ENCODE measurements at places on chromosomes 4 and X.

DNA sequence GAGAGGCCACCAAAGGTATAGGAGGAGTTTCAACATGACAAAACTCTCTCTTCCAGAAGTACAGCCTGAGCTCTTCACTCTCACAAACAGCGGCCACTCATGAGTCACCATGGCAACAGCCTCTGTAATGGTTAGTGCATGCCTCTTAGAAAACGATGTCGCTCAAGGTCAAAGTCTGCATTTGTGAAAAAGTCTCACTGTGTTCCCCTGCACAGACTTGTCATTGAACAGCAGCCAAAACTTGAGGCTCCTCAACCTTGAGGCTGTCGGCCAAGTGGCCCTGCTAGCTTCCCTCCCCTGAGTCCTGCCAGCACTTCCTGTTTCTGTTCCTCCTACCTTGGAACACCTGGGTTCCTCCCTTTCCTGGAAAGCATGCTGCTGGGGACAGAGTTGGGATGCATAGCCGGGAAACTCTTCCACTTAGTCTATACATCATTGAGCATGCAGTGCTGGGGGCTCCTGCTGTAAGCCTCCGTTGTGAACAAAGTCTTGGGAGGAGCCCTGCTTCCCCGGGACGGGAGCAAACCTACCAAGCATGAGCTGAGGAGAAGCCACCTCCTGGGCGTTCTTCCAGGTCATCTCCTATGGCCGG is 66.6 kb downstream of the ING2 start:
- no peak for DNase-seq

- DNase-seq: no peak
Measured at GRCh38 chrX:66030505-66031317, 9.2 kb downstream of the VSIG4 start.

DNA sequence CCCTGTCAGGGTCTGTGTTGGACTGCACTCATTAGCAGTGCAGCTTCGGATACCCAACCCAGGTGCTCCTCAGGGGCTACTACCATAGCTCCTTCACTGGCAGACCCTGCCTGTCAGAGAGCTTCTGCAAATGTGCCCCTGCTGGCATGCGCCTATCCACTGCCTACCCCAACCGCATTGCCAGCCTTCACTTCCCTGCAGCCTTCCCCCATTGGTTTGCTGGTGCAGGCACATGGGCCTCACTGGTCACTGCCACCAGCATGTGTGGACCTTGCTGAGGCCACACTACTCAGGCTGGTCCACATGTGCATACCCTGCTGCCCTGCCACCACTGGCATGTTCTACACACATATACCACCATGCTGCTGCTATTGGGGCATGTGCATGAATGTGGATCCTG is 72.5 kb upstream of the MAGEH1 start:
- no peak for DNase-seq

- DNase-seq: peak; percentile 74
Measured at GRCh38 chr4:27055221-27055760, 194.7 kb downstream of the STIM2 start.

GRCh38 chrX:23403849-23404248 is 69.2 kb downstream of the PTCHD1 start:
- no peak for DNase-seq

- no peak for DNase-seq
Measured at GRCh38 chr4:149911354-149911753, 95.7 kb upstream of the IQCM start.

DNA sequence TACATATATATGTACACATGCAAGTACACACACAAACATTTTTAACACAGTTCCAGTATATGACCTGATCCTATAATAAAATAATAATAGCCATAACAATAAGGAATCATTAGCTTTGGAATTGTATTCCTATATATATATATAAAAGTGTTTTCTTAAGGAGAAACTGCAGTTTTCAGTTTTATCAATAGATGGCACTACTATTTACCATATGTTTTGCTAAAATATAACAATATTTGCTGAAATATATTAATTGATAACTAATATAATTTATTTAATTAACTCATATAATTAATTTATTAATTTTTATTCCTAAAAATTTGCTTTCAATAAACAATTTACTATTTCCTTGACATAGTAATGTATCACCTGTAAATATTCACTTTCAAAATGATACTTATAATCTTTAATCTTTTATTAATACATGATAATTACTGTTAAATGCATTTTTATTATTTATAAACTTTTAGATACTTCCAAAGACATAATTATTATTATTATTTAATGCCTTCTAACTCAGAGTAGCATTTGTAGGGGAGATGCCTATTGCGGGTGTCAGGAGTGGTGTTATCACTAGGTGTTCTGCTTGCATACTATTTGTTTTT is 599.5 kb downstream of the FSTL5 start:
- DNase-seq: no peak

GRCh38 chr4:149110481-149110880 is 668.3 kb upstream of the NR3C2 start:
- DNase-seq: no peak

GRCh38 chr4:100982345-100982744 is 365.0 kb downstream of the PPP3CA start:
- DNase-seq: no peak

- no peak for DNase-seq
Measured at GRCh38 chrX:106436691-106437090, 175.1 kb upstream of the RADX start.

GRCh38 chr4:61511716-61512488 is 311.8 kb downstream of the ADGRL3 start:
- no peak for DNase-seq

DNA sequence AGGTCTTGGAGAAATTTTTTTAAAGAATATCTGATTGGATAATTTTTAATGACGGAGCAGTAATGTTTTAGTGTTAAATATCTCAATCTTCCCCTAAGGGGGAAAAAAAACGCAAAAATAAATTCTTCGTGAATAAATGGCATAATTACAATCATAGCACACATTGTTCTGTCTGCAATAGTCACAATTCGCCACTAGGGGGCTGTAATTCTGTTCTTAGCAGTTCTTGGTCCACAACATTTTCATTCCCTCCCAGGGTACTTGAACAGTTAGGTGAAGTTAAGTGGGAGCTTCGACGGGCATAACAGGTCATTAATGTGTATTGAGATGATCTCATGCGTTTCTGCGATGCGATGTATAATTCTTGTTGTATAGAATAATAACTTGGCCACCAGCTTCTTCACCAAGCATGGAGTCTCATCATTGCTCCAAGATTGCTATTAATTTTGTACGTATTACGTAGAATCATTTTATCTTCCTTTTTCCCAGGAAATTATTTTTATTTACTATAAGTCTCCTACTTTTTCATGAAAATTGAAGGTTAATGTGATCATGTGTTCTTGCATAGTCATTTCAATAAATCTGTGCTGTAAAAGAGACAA is 27.2 kb downstream of the HTR2C start:
- DNase-seq: no peak

DNA sequence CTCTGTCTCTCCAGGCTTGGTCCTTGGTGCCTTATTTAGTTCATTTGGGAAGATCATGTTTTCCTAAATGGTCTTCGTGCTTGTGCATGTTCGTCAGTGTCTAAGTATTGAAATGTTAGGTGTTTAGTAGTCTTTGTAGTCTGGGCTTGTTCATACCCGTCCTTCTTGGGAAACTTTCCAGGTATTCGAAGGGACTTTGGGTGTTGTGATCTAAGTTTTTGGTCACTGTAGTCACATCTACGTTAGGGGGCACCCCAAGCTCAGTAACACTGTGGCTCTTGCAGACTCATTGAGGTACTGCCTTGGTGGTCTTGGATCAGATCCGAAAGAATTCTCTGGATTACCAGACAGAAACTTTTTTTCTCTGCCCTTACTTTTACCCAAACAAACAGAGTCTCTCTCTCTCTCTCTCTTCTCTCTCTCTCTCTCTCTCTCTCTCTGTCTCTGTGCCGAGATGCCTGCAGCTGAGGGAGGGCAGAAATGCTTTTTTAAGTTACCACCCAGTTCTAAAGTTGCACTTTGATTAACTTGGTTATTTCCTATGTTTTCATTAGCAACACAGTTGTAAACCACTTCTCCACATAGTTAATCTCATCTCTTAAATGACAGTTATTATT is 67.6 kb upstream of the SLC7A3 start:
- DNase-seq: no peak

DNA sequence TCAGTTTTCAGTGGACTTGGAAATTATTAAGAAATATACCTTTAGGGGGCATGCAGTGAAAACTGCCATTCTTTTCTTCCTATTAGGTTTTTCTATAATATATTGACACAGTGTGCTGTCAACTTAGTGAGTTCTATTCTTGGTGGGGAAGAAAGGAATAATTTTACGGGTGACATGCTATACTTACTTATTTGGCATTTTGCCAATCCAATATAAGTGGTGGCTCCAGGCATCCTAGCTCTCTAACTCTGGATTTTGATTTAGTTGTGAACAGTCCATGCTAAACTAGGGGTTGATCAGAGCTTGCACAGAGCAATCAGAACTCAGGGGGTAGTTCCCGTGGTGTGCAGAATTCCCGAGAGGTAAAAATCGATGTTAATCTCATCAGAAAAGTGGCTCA is 277.7 kb upstream of the FTHL17 start:
- DNase-seq: no peak

- DNase-seq: no peak
Measured at GRCh38 chrX:38879631-38880220, 78.5 kb downstream of the MID1IP1 start.

GRCh38 chr4:87118826-87119225 is 101.6 kb downstream of the KLHL8 start:
- DNase-seq: no peak

DNA sequence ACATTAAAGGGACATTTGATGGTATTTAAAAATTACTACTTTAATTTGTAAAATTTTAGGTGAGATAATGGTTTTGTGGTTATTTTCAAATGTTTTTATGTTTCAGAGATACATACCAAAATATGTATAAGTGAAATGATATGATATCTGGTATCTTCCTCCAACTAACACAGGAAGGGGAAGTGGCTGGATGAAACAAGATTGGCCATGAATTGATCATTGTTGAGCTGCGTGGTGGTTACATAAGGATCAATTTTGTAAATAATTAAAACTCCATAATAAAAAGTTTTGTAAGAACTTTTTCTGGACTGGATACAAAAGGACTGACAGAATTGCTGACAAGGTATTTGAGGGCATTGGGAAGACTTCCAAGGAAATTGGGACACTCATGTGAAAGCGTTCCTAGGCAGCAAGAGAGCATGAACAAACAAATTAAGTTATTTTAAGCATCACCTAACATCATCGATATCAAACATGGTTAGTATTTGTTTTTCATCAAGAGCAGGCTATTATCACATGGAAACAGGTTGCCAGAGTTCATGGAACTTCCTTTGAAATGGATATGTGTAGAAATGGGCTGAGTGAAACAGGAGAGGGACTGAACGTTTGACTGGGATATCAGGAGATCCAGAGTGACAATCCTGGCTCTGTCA is 4.4 kb upstream of the PGM2 start:
- DNase-seq: no peak

GRCh38 chr4:47391256-47391655 is 72.2 kb downstream of the COMMD8 start:
- no peak for DNase-seq

DNA sequence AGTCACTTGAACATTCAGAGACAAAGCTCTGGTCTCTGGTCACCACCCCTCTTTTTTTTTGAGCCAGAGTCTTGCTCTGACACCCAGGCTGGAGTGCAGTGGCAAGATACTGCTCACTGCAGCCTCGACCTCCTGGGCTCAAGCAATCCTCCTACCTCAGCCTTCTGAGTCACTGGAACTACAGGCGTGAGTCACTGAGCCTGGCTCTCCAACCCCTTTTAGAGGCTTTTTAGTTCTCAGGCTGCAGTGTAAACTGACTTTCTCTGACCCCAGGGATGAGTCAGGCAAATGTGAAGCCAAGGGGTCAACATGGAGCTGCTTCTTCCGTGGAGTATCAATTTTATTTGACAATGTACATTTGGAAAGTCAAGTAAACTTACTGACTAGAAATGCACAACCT is 229.2 kb downstream of the PTTG2 start:
- no peak for DNase-seq

DNA sequence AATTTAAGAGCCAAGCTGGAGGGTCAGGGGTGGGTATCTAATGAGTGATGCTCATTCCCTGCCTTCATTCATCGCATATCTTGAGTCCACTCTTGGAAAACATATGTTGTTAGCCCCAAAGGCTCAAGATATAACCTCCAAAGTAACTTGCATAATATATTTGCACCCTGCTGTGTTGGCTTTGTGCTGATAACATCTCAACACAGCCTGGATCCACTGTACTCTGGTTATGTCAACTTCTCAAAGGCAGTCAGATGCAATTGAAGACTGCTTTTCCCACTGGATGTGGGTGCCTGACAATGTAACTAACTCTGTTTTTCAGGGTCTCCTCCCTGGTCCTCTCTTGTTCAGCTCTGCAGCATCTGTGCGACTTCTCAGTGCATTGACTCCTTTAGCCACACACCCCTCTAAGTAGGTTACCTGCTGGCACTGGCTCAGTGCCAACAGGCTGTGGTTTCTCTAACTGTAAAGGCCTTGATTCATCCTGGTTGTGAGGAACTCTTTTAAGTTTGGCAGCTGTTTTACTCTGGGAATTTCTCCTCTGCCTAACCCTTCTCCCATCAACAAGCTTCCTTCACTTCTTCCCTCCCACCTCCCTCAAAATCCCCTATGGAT is 28.1 kb downstream of the SLC16A2 start:
- no peak for DNase-seq

Data from vagina (tissue), 2 donors.